Midbrain (tissue), 1 donor: ENCODE measurements at places on chromosomes 3 and 15.

- DNase-seq = no peak
These were observed 91.3 kb downstream of the PLXNA1 start for GRCh38 chr3:127073941-127074820.

GRCh38 chr3:133964547-133964946, 65.2 kb downstream of the SLCO2A1 start:
- DNase-seq = no peak

GRCh38 chr15:26129852-26130251, 266.7 kb upstream of the ATP10A start:
- no peak for DNase-seq

DNA sequence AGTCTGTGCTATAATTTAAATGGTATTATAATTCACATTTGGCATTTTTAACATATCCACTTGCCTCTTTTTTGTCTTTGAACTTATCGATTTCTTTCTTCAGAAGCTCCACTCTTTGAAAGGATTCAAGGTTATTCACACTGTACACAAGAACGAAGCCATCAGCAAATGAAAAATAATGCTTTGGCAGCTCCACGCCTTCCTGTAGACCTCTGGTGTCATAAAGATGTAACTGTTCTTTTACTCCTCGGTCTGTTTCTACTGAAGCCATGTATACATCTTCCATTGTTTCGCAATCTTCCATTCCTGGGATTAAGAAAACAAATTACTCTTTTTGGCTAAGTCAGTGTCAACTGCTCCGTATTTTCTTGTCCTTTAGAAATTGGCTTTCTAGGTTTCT, 16.0 kb downstream of the NKIRAS1 start:
- no peak for DNase-seq

DNA sequence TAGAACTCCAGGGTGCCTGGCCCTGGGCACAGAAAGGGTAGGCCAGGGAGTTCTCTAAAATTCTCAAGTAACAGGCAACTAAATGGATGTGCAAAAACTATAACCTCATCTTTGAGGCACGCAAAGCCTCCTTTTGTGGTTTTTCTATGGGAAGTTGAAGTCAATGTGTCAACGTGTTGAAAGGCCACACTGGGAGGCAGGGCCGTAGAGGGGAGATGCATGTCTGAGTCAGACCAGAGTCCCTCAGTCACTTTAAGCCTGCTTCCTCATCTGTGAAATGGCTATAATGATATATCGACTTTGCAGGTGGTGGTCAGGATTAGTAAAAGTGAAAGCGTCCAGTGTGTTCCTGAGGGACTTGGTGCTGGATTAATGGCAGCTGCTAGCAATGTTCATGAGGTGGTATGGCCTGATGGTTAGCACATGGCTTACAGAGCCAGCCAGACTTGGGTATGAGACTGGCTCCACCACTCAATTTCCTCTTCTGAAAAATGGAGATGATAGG, 17.0 kb downstream of the TGM5 start:
- no peak for DNase-seq

- DNase-seq = peak; percentile 16
These were observed 84.7 kb downstream of the SEC22A start for GRCh38 chr3:123286308-123287023.

DNA sequence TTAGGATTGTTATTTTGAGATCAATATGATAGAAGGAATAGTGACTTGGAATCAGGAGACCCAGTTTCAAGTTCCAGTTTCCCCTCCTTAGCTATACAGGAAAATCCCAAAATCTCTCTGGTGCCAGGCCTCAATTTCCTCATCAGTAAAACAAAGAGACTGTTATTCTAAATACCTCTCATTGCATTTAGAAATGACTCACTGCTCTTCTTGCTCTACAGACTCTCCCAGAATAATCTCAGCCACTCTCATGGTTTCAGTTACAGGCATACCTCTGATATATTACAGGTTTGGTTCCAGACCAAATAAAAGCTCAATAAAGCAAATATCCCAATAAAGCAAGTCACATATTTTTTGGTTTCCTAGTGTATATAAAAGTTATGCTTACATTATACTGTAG, 28.3 kb downstream of the IMPG2 start:
- no peak for DNase-seq
